Activated CD4-positive, alpha-beta memory T cell treated with anti-CD3 and anti-CD28 coated beads for 36 hours (primary cell): ENCODE measurements at places on chromosomes 11 and 22. TPM values are rescaled to one million over a fixed set of nuclear protein-coding genes. Genes with fewer than 3 reads are reported as not detected.

GRCh38 chr11:124798991-124799347 is 1.2 kb downstream of the MSANTD2 start:
- DNase-seq, result no peak

- no peak for DNase-seq
Observed at GRCh38 chr22:27307545-27308247, 493.9 kb downstream of the MN1 start.

DNA sequence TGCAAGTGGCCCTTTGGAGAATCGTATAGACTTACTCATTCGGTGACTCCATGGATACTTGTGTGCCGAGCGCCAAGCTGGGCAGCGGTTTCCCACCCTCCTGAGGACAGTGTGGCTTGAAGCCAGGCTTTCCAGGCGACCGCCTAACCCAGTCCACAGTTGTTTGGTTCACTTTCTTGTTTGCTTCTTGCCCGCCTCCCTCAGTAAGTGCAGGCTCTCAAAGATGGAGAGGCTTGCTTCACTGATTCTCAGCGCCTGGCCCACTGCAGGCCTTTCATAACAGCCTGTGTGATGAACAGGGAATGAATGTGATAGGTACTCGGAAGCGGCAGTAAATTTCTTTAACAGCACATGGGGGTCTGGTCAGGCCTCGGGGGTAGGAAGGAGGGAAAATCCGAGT is 11.2 kb upstream of the MDK start:
- DNase-seq, result no peak

DNA sequence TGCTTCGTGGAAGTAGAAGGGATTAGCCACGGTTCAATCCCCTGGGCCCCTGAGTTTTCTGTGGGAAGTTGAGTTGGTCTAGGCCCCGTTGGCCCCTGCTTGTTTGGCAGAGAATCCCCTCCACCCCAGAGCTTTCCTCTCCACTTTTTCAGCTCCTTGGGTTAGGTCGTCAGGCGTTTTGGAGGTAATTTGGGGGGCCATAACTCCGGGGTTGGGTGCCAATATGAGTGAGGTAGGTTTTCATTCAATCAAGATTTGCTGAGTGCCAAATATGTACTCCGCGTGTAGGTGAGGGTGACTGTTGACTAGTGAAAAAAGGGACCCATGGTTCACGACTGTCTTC is 590 bp downstream of the ATG13 start:
- DNase-seq, result no peak

DNA sequence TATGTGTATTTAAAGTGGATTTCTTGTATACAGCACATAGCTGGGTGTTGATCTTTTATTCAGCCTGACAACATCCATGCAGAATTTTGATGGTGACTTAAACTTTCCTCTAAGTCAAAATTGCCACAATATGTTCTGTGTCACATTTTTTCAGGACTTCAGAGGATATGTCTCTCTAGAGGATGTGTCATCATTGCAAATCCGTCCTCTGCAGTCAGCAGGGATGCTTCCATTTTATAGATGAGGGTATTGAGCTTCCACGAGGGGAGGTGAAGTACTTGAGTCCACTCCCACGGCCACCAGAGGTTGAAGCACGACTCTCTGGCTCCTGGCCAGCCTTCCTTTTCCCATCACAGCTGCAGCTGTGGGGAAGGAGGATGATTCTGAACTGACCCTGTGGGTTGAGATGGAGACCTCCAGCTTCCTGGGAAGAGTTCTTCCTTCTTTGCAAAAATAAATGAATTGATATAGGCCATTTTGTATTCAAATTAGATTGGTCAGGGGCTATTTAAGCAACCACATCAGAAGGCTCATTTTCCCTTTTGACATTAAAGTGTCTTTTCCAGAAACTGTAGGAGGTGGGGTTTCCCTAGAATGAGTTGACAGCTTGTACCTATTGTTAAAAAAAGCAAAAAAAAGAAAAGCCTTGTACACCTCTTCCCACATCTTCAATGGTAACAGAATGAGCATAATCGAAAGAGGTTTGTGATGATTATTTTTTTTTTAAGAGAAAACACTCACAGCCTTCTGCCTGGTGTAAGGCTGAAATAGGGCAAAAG is 55.2 kb upstream of the MYEOV start:
- DNase-seq, result peak; percentile 35

- peak; percentile 68 for DNase-seq
Observed at GRCh38 chr11:133834682-133835592, 10.4 kb downstream of the SPATA19 start.

DNA sequence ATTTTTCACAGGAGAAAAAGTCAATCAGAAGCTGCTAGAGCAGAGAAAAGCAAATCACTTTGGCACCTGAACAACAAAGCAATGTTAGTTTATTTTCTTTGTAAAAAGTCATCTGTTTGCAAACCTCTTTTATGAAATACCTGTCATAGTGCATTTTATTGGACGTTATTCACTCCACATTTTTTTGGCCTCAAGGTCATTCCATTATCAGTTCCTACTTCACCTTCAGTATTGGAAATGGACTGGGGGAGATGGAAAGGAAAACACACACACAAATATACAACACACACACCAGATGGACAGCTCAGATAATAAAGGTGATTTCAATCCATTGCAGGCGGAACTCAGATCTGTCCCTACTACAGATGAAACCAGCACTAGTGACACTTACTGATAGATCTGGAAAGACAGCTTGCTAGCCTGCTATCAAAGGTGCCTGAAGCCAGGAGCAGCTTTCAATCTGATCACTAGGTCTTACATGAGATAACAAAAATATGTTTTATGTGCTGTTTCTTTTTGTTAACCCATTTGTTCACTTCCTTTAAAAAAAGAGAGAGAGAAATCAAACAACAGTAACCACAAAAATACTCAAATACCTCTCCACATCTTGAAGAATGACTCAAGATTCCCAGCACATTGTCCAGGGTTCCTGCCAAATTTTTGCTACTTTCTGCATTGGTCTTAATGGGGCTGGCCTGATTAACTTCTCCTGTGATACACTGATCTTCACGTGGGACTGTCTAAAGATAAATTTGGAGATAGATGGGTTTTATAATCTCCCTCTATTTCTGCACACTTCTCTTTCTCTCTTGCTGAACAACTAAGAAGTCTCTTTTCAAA is 844.3 kb upstream of the TENM4 start:
- no peak for DNase-seq

DNA sequence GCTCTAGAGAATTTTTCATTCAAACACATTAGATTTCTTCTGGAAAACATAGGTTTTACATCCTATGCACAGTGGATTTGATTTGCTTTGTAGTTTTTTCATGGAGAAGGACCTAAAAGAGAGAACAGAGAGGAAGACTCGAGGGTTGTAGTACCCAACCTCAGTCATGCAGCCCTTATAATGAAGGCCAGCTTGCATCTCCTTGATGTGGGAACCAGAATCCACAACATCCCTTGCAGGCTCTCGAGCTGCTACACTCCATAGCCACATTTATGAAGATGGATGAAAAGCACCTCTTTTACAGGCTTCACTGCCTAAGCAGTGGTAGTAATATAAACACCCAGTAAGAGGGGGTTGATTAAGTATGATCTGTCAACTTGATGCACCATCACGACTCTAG is 9.5 kb upstream of the OR5B12 start:
- DNase-seq, result no peak

GRCh38 chr11:76365038-76365679 is 15.8 kb downstream of the THAP12 start:
- no peak for DNase-seq

DNA sequence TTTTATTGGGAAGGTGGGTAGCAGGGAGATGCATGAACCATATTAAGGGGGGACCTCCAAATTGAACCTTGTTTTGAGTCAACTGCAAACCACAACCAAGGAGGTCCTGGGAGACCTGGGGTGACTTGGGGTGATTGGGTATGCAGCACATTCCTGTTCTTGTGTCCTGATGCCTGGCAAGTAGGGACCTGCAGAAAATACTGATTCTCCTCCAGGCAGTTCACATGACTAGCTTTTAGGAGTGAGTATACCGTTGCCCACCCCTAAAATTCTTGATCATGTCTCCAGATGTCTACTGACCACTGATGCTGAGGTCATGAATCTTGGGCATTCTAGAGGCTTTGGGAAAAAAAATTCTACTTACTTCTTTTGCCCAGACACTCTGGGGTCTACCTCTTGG is 6.3 kb downstream of the EHF start:
- DNase-seq, result no peak

GRCh38 chr11:73416786-73417185 is 40.6 kb downstream of the RELT start:
- DNase-seq, result no peak

GRCh38 chr11:127683321-127683720 is 682.8 kb upstream of the KIRREL3 start:
- no peak for DNase-seq

DNA sequence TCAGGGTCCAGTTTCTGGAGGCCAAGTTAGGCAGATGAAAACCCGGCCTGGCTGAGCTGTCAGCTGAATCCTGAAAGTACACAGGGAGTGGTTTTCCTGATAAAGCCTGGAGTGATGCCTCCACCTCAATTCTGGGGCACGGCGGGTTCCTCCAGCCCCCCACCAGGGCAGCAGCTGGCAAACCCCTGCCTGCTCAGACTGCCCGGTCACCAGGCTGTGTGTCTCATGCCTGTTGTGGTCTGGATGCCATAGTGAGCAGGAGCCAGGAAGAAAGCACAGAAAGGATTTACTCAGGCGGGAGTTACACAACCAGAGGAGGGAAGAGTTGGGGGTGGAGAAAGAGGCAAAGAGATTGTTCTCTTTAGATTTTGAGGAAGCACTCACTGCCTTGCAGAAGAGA is 119.9 kb upstream of the RASSF10 start:
- DNase-seq, result no peak

Gene CEND1
- 0.68 TPM for total RNA-seq

Gene CDC42BPG
- 0.69 TPM for total RNA-seq

Gene RAB3IL1
- total RNA-seq, result 0.10 TPM

Gene GTF2H1
- 37.3 TPM for total RNA-seq

Gene PIK3IP1
- 18.8 TPM for total RNA-seq
